NK-92 treated with Interleukin-12 subunit alpha and Interleukin-12 subunit beta, amount 100 ng/mL, for 24 hours (cell line): ENCODE measurements at places on chromosomes 12 and 14.
A peak's percentile ranks its signal among the peaks of the same experiment; 100 is the strongest.

GRCh38 chr14:73762375-73762822 lies 48.2 kb upstream of the PNMA1 start:
- DNase-seq, result peak; percentile 54

DNA sequence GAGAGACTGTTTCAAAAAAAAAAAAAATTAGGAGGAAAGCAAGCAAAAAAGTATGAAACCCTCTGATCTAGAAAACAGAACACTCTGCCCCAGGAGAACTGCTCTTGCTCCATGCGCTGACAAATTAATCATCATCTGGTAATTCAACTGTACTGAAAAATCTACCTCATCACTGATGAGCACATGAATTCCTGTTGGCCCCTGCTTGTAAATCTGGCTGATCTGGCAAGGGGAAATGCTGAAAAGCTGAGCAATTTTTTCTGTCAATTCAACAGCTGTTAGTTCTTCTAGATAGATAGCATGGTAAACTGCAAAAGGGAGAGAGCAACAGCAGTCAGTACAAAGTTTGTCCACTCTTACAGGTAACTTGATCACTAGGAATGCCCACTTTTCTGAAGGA lies 15.2 kb upstream of the CSRNP2 start:
- DNase-seq, result no peak

- DNase-seq, result peak; percentile 47
Observed at GRCh38 chr14:20609215-20610001, 18.2 kb upstream of the RNASE12 start.

GRCh38 chr12:87801860-87802720 lies 227.1 kb downstream of the C12orf50 start:
- no peak for DNase-seq

- peak; percentile 72 for DNase-seq
Observed at GRCh38 chr12:111444925-111445725, 39.4 kb downstream of the SH2B3 start.

- no peak for DNase-seq
Observed at GRCh38 chr12:132108211-132108832, 35.8 kb downstream of the DDX51 start.

GRCh38 chr14:55946231-55946630 lies 172.0 kb upstream of the PELI2 start:
- no peak for DNase-seq

DNA sequence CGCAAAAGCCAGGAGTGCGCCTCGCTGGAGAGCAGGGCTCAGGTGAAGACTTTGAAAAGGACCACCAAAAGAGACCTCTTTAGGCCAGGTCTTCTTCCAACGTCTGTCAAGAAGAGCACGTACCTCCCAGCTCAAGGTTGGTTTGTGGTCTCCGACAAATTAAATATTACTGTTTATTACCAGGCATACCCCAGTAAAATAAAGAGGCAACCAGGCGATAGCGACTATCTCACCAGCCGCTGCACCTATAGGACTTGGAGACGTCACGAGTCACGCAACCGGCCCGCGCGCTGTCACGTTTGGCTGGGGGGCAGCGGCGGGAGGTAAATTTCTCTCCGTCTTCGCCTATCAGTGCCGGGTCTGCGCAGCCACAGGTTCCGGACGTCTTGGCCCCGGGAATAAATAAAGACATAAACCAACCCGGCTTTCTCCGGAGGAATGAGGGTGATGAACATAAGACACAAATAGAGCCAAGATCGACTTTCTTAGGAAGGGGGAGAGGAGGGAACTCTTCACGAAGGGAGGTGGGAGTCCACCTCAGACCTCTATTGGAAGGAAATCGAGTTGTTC lies 2.0 kb upstream of the TBX5 start:
- no peak for DNase-seq

GRCh38 chr12:93521225-93522080 lies 51.0 kb upstream of the SOCS2 start:
- no peak for DNase-seq

- DNase-seq, result no peak
Observed at GRCh38 chr14:92040431-92041051, 682 bp upstream of the TRIP11 start.

GRCh38 chr12:57744194-57744776 lies 554 bp upstream of the TSPAN31 start:
- peak; percentile 52 for DNase-seq

DNA sequence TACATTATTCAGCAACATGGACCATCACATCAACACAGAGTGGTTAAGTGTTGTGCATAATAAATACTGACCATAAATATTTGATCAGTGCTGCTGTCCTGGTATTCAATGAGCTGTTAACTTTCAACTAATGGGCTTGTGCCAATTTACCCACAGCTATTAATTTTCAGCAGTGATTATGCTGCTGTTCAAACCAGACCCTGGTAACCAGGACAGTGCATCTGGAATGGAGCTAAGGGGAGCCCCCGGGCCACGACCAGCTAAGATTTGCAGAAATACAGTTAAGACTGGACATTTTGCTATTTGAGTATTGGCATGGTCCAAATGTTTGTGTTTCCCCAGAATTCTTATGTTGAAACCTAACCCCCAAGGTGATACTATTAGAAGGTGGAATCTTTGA lies 180.4 kb upstream of the GZMB start:
- DNase-seq, result no peak
